ENCODE measurements at places on chromosomes 5 and 9.

DNA sequence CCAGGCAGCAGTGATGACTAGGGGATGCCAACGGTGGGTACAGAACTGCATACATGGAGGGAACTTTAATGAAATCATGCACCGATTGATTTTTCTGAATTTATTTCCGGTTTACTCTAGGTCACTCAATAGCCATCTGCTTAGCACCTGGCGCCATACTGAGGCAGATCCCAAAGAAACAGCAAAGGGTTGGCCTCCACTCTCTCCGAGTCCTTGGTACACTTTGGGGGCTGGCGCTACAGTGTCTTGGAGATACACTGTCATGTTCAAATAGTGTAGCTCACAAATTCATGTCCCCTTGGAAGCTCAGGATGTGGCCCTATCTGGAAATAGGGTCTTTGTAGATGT is 116.3 kb downstream of the BOD1 start:
- DNase-seq = no peak

GRCh38 chr9:98445576-98445975 is 190.1 kb upstream of the TBC1D2 start:
- DNase-seq = no peak

DNA sequence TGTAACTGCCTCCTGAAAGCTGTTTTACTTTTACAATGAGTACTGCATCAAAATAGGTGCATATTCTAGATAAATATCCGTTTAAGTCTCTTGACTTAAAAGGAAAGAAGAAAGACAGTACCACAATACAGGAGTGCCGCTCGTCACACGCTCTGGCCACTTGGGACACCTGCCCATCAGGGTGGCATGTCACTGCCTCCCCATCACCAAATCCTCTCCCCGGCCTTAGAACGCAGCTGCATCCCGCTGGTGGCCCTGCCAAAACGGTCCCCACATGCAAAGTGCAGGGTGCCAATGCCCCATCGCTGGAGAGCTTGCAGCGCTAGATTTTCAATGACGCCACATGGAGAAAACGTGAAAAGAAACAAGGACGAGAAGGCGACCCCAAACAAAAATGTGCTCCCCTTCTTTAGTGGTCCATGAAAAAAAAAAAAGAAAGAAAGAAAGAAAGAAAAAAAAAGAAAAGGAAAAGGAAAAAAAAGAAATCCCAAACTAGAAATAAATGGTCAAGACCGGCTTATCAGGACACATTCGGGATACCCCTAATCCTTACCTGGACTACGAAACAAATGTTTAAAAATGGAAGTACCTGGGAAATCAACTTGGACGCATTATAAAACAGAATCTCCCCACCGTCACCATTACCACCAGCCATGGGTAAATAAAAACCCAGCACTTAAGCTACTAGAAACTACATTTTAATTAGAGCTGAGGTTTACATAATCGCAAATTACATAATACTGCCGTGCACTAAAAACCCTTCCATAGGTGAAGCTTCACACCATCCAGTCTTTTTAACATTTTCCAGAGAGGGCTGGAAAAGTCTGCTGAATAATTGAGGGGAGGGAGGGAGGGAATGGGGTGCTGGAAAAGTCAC is 1.0 kb downstream of the ANKH start:
- DNase-seq = no peak

DNA sequence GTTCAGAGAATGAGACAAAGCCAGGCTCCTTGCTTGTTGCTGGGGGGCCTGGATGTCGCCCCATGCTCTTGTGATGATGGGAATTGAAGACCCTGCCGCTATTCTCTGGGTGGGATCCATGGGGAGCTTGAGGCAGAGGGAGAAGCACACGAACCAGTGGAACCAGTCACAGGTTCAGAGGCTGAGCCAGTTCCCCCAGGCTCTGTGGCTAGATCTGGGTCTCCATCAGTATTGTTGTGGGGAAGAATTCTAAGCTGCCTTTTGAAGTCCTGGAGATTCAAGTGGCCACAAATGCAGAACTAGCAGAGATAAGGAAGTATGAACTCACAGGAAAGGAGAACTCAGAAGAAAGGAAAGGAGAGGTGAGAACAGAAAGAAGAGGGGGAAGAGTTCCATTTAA is 219.4 kb downstream of the MSX2 start:
- DNase-seq = no peak

- peak; percentile 42 for DNase-seq
Observed at GRCh38 chr9:114112778-114113584, 13.9 kb upstream of the KIF12 start.

DNA sequence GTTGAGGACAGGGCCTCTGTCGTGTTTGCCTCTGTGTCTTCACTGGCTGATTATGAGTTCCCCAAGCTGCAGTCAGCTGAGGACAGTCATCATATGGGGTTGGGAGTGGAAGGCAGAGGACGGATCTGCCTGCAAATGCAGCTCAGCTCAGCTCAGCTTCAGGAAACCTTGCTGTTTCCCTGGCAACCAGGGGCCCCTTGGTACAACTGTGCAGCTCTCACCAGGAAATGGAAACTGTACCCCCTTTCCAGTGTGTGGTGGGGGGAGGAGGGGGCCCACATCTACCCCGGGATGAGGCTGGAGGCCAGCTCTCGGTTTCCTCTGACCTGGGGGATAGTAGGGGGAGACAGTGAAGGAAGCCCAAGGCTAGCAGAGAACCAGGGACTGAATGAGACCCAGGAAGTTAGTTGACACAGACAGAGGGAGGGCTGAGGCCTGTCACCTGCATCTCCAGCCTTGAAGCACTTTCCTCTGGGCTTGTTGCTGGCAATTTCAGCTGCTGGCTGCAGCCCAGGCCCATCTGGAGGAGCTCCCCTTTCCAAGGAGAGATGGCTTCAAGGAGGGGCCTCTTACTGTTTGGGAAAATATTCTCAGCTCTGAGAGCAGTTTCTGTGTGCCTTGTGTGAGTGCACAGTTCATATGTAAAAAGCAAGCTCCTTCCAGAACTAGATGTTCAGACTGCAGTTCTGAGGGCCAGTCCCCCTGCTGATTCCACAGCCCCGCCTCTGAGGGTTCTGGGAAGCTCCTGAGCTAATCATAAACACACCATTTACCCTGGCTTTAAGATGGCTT is 6.9 kb downstream of the ANXA6 start:
- DNase-seq = no peak

- no peak for DNase-seq
Observed at GRCh38 chr5:146967646-146968045, 89.1 kb upstream of the PPP2R2B start.

DNA sequence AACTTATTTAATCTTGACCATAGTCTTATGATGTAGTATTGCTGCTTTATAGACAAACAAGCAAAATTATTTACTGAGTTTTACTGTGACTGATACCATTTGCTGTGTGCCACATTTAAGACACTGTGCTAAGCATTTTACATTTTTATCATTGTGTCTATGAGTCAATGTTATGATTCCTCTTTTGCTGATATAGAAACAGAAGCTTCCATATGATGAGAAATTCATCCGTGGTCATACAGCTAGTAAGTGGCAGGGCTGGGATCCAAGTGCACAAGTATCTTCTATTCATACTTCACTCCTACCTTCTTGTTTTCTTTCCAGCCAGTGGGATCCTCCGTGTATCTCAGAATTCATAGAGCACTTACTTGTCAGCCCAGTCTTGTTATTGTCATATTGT is 17.1 kb upstream of the IFNK start:
- no peak for DNase-seq

- DNase-seq = no peak
Observed at GRCh38 chr5:3401635-3402034, 194.0 kb upstream of the IRX1 start.

- no peak for DNase-seq
Observed at GRCh38 chr9:98880311-98881015, 63.2 kb upstream of the COL15A1 start.

DNA sequence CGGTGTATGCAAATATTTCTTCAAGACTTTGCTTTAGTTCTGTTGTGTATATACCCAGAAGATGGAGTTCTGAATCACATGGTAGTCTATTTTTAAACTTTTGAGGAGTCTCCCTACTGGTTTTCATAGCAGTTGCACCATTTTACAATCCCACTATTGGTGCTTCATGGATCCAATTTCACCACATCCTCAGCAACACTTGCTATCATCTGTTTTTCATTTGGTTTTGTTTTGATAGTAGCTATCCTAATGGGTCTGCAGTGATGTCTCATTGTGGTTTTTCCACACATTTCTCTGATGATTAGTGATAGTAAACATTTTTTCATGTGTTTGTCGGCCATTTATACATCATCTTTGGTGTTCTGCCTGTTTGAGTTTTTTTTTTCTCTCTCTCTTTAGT is 1339.3 kb downstream of the EFNA5 start:
- DNase-seq = no peak

DNA sequence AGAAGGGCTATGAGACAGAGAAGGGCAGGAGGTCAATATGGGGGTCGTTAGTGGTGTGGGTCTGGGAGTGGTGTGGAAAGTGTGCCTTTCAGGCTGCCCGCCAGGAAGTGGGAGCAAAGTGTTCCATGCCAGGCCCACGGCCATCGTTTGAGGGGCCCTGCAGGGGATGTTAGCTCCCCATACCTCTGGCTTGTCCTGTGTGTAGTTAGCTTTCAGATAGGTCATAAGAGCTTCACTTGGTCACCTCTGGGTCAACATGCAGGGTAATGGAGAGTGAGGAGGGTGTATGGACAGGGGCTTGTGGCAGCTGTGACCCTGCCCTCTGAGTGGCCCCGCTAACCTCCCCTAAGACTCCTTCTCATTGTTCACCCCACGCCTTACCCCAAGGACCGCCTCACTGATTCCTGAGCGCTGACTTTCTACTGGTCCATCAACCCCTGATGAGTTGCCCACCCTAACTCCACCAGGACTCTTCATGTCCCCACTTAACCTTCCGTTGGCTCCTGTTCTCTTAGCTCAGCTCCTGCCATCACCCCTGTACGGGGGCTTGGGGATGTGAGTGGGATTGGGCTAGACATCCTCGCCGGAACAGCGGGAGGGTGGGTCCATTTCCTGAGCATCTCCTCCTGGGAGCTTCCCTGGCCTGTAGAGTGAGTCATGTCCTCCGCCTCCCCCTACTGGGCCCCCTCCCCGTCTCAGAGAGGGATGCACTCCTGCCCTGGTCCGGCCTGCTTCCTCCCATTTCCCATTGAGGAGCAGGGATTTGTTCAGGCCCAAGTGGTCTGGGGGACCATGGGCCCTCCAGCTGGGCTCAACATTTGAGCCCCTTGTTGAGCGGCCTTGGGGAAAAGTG is 125.7 kb downstream of the FGF18 start:
- DNase-seq = no peak

- no peak for DNase-seq
Observed at GRCh38 chr5:77425998-77426659, 66.0 kb downstream of the WDR41 start.

Measured in substantia nigra (tissue), 51 donors.